NCI-H82 (cell line): ENCODE measurements at places on chromosomes 4 and X.

- peak; percentile 4 for DNase-seq
Observed at GRCh38 chrX:115892787-115893671, 277.5 kb upstream of the AGTR2 start.

- no peak for DNase-seq
Observed at GRCh38 chr4:78945651-78946179, 6.5 kb upstream of the PAQR3 start.

GRCh38 chr4:36142504-36142903 is 101.8 kb downstream of the ARAP2 start:
- no peak for DNase-seq

DNA sequence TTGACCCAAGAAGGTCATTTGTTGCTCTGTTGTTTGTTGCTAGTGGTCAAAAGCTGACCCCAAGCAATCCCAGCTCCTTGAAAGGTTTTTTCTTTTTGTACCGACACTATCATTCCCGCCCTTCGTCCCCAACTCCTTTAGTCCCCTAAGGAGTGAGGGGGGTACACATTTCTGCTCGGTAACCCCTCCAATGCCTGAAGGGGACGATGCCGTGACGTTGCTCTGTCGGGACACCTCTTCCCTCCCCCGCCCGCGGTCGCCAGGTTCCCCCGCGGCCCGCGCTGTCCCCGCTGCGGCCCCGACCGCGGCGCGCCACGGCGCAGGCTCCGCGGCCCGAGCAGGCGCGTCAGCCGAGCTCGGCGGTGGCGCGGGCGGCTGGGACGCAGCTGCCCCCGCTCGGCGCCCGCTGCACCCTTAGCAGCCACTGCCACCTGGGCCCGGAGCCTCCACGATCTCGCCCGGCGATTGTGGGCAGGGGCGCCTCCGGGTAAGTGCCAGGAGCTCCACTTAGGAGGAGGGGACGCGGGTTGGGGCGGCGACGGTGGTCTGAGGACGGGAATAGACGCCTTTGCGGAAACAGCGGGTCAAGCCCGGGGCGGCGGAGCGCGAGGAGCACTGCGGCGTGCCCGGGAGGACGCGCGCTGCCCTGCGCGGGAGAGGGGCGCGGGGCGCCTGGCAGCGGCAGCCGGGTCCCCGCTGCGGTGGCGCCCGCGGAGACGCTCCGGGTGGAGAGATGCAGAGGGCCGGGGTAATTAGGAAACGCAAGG is at the start of gene GLRB:
Gene GLRB, plus strand, starts transcription at position 340 of the 767 bp plus-strand sequence. CDS start 1,875 bp downstream, outside the sequence.
- DNase-seq: peak; percentile 52
